AG04449 (cell line): ENCODE measurements at places on chromosomes 16 and 17.

DNA sequence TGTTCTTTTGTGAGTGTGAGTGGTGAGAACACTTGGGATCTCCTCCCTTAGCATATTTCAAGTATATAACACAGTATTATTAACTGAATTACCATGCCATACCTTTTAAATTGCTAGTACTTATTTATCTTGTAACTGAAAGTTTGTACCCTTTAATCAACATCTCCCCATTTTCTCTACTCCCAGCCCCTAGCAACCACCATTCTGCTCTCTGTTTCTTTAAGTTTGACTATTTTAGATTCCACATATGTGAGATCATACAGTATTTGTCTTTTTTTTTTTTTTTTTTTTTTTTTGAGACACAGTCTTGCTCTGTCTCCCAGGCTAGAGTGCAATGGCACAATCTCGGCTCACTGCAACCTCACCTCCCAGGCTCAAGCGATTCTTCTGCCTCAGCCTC is 117.6 kb upstream of the CACNG3 start:
- DNase-seq = no peak

- no peak for DNase-seq
Measured at GRCh38 chr17:77245162-77245926, 104.6 kb downstream of the SEC14L1 start.

DNA sequence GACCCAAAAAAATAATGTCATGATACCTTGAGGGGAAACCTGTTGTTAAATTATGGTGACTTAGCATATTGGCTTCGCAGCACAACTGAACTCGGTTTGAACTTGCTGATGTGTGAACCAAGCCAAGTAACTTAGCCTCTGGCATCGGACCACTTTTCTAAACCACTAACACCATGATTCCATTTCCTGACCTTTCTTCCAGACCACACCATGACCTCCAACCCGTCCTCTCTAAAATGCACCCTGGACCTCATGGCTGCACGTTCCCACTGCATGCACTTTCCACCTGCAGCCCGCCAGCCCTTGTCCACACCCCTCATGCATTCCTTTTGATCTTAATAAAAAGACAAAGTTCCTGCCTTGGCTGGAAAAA is 29.3 kb downstream of the DYNLRB2 start:
- no peak for DNase-seq

GRCh38 chr17:36197387-36197703 is 787 bp upstream of the CCL3L1 start:
- DNase-seq = no peak

GRCh38 chr16:4698321-4699045 is 5.1 kb downstream of the NUDT16L1 start:
- DNase-seq = no peak

- no peak for DNase-seq
Measured at GRCh38 chr16:1859650-1860049, 12.3 kb downstream of the MEIOB start.

DNA sequence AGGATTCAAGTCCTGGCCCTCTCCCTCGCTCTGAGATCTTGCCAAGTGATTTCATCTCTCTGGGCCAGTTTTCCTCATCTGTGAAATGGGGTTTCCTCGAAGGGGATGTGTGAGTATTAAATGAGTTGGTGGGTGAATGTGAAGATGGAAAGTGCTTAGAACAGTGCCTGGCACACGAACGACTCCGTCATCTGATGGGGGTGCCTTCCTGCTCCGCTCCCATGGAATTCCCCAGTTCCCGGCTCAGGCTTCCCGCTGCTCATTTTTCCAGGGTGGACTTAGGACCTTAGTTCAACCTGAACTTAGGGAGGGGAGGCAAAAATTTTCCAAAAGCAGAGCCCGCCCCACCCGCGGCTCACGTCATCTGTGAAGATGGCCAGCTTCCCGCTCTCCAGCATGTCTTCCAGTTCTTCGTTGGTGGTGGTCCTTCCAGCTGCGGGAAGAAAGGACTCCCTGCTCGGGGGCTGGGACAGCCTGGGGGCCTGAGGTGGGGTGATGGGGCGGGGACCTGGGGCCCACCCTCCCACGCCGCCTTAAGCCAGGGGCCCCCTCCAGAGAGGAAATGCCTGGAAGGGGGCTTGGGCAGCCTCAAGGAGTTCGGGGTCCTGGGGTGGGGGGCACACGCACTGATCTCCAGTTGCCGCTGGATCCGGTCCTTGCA is 11.4 kb downstream of the HSD3B7 start:
- DNase-seq = no peak

- DNase-seq = no peak
Measured at GRCh38 chr17:9424071-9424640, 151.5 kb downstream of the STX8 start.

GRCh38 chr17:69501591-69502468 is 87.3 kb downstream of the MAP2K6 start:
- no peak for DNase-seq

DNA sequence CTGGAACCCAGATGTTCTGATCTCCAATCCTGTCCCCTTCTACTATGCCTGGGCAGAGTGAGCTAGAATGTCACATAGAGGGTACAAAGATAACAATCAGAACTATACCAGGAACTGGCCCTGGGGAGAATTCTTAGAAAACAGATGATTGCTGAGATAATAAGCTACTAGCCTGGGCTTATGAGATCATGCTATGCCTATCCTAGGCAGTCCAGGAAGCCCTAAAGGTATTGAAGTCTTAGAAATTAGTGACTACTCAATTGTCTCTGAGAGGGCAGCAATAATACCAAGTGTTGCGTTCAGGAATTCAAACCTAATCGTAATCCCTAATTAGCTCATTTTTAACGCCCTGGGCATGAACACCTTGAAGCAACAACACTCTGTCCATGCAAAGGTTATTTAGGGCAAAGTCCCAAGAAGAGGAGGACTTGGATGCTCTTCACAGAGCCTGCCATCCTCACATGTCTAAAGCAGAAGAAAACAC is 77.1 kb downstream of the MMD start:
- DNase-seq = no peak

GRCh38 chr17:30101686-30102390 is 14.8 kb upstream of the NSRP1 start:
- no peak for DNase-seq

DNA sequence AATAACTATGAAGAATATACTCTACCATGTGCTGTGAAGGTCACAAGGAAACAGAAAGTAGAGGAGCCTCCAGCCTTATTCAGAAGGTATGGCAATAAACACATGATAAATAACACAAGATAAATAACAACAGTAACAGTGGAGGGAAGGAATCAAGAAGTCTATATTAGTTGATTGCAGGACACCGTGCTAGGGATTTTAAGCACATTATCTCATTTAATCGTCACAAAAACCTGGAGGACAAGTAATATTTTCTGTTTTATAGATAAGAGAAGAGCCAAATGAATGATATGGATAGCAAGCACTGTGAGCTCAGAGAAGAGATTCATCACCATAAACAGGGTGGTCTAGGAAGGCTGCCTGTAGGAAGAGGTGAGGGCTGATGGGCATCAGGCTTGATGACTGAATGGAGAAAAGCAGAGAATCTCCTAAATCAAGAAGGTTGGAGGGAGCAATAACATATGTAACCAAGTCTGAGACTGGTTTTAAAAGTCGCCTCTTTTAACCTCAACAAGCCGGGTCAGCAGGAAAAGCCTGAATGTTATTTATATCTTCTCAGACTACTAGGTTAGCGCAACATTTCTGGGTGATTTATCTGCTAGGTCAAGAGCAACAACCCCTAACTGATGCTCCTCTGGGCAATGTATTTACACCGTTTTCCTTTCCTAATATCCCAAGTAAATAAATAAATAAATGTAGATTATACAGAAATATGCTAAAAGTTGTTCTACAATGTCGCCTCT is 8.3 kb downstream of the TOM1L2 start:
- DNase-seq = no peak

- no peak for DNase-seq
Measured at GRCh38 chr17:161481-161880, 20.0 kb downstream of the DOC2B start.

GRCh38 chr17:42438600-42439567 is 15.8 kb upstream of the CAVIN1 start:
- DNase-seq = no peak

DNA sequence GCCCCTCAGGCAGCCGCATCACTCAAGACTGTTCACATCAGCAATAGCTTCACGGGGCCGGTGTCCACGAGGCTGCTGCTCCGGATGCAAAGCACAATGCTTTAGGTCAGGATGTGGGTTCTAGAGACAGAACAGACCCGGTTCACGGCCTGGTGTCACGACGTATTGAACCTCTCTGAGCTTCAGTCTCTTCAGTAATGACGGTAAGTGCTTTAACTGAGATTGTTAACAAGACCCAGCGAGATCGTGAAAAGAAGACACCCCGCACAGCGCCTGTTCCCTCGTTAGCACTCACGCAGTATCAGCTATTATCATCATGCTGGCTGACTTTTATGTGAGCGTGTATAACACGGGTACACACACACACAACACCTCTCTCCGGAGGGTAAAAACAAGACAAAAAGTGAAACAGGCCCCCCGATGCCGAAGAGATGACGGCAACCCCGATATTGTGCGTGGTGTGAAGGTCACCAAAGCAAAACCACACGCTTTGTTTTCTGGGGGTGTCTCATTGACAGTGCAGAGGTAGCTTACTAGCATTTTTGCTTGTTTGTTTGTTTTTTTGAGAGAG is 21.4 kb upstream of the ABR start:
- no peak for DNase-seq

- no peak for DNase-seq
Measured at GRCh38 chr17:49907279-49907678, 59.4 kb upstream of the TAC4 start.

DNA sequence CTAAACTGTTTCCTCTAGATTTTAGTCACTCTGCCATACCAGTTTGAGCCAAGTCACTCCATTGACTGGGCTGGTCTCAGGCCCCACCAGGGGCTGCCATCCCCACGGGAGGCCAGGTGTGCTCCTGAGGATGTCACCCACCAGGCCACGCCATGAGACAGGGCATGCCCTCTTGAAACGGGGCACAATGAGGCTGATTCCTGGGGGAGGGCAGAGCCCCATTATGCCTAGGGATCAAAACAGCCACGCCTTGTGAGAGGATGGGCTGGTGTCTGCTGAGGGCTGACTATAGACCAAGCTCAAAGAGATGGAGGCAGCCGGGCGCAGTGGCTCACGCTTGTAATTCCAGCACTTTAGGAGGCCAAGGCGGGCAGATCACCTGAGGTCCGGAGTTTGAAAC is 21.5 kb downstream of the GINS2 start:
- DNase-seq = no peak

DNA sequence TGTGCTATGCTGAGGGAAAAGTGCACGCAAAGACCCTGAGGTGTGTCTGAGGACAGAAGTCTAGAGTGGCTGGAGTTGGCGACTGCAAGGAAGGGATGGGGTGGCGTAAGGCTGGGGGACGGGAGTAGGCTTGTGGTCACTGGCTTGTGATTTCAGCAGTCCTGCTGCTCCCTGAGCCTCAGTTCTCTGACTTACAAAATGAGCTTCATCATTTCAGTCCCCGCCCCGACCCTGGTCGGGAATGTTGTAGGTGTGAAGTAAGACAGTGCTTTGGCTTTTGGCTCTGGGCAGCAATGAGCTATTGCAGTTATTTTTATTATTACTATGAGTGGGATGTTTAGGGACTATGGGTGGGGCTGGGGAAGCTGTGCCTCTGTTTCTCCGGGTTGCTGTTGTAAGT is 8.6 kb downstream of the ADGRG1 start:
- no peak for DNase-seq

DNA sequence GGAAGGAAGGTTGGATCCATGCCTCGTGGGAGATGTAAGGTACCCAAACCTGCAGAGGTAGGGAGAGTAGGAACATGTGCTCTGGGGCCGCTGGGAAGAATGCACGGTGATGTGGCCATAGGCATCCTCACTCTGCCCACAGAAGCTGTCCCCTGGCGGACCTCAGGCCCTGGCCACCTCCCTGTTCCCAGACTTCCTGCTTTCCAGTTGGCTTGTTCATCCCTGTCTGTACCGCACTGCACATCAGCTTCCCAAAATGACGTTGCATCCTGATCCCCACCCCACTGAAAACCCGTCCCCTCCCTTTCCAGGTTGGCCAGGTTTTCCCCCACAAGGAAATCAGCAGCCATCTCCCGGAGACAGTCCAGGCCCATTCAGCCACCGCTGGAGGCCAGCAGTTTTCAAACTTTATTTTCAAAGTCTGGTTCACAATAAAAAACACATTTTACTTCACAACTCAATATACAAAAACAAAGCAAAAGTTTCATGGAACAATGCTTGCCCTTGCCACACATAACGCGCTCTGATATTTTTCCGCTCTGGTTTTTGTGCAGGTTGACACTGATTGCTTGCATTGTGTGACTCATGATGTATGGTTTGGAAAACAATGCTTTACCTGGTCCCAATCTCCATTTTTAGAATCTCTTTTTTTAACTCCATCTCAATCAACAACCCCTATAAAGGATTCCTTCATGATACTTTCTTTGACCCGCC is 143.0 kb downstream of the GAS7 start:
- no peak for DNase-seq

DNA sequence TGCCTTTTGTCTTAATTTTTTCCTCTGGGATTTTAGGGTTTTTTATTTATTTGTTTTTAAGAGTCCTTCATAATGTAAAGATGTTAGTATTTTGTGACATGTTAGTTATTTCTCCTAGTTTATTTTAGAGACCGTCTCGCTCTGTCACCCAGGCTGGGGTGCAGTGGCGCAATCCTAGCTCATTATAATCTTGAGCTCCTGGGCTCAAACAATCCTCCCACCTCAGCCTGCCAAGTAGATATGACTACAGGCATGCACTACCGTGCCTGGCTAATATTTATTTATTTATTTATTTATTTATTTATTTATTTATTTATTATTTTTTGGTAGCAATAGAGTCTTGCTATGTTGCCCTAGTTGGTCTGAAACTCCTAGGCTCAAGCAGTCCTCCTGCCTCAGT is 37.4 kb upstream of the ARHGAP17 start:
- no peak for DNase-seq

DNA sequence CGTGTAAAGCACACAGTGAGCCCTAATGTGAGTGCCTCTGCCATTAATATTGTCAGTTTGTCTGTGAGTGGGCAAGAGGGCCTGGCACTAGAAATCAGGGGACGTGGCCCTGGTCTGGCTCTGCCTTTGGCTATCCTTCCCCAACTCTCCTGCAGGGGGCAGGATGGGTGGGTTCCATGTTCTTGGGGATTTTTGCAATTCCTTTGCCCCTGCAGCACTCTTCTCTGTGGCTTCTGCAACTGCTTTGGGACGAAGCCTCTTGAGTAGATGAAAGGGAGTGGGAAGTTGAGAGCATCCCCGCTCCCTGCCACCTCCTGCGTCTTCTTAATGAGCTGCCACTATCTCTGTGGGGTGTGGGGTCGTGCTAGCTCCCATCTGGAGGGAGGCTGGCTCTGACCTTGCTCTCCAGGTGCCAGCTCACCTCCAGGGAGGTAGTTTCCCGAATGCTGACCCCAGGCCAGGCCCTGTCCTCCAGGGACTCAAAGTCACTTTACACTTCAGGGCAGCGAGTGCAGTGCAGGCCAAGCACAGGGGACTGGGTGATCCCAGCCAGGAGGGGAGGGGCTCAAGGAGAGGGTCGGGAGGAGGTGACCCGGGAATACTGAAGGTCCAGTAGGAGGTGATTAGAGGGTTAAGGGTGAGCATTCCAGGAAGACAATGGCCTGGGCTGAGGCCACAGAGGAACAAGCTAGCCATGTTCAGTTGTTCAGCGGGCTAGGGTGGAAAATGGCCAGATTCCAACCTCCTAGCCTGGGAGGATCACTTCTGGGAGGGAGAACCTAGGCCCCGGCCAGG is 121.0 kb upstream of the NLRP1 start:
- no peak for DNase-seq
